Stimulated activated CD8-positive, alpha-beta memory T cell treated with anti-CD3 and anti-CD28 coated beads, Interleukin-2, amount 100 ng/mL, for 48 hours (primary cell): ENCODE measurements at places on chromosomes 6 and 20.

- DNase-seq: no peak
These were observed 11.6 kb upstream of the NTSR1 start for GRCh38 chr20:62696989-62697388.

DNA sequence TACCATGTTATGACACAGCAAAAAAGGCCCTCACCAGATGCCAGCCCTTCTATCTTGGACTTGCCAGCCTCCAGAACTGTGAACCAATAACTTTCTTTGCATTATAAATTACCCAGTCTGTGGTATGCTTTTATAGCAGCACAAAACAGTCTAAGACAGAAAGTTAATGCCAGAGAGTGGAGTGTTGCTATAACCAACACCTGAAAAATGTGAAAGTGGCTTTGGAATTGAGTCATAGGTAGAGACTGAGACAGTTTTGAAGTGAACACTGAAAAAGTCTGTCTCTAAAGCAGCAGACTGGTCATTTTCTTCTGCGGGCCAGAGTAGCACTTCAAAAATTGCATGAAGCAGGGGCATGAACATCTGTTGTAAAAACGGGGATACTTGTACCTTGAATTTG, 28.0 kb upstream of the ASIP start:
- DNase-seq: no peak

DNA sequence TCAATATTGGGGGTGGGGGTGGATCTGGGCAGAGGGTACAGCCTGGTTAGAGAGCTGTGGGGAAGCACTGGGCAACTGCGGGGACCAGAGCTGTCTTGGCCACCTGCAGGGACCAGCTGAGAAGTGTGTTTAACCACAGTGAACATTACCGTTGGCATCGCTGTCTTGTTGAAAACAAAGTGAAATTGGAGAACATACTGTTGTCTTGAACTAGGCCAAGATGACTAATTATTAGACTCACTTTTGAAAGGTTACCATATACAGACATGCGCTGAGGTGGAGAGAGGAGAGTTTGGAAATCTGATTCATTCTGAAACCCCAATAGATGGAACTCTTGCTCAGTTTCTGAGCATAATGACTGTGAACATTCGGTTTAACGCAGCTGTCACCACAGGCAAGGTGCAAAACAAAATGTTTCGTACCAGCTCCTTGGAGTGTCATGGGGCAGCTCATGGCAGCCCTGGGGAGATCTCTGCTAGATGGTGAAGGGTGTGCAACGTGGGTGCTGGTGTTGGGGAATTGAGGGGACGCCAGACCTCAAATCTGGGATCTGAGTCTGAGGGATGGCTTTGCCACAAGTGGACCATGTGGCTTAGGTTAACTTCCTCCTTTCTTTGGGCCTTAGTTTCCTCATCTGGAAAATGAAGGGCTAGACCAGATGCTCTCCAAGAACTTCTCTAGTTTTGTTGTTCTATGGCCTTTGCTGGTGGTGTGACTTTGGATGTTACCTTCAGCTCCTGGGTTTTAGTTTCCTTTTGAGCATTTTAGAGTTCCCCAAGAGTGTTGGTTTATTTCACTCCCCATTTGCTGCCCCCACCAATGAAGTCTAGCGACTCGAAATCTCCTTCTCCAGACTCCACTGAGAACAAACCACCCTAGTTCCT, 24.6 kb upstream of the GTSF1L start:
- DNase-seq: no peak

- no peak for DNase-seq
These were observed 49.8 kb upstream of the ADTRP start for GRCh38 chr6:11828262-11828870.

GRCh38 chr6:82178077-82178758, 69.3 kb downstream of the IBTK start:
- DNase-seq: no peak

DNA sequence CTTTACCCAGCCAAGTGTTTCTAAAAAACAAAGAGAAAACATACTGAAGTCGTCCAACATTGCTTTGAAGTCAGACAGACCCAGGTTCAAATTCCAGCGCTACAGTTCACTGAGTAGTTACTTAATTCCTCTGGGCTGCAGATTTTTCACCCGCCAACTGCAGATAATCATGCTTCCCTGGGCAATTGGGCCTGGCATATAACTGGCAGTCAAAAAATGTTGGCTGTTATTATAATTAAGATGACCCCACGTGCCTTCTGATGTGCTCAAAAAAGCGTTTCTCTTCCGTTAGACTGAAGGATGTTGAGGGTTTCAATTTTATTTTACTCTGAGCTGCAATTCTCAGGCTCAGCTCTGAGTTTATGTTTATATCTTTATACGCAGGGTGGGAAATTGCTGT, 156.1 kb upstream of the CITED2 start:
- DNase-seq: no peak

DNA sequence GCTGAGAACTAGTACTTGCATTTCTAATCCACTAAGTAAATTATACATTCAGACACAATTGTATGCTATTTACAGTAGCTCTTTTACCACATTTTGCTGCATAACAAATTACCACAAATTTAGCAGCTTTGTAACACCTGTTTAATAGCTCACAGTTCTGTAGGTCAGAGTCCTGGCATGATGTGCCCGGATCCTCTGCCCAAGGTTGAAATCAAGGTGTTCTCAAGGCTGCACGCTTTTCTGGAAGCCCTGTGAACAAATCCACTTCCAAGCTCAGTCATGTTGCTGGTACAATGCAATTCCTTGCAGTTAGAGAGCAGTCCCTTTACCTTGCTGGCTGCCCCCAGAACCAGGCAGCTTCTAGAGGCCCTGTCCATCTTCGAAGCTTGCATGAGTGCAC, 716.0 kb downstream of the HACE1 start:
- no peak for DNase-seq

GRCh38 chr6:155765275-155766194, 309.9 kb upstream of the NOX3 start:
- DNase-seq: no peak

DNA sequence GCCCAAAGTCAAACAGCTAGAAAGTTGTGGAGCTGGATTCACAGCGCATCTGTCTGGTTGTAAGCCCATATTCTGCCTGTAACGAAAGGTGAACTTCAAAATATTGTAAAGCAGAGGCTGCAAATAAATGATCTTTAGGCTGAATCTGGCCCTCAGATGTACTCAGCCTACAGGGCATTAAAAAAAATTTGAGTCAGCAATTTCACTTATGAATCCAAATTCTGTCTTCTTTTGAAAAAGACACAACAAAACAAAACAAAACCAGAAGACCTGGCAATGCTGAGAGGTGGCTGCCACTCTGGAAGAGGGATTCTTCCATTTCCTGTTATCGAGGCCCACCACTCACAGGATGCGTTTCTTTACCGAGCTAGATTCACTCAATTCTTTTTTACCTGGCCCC, 7.1 kb downstream of the LAMA4 start:
- no peak for DNase-seq

GRCh38 chr6:158287047-158287446, 25.2 kb upstream of the TULP4 start:
- DNase-seq: no peak

- DNase-seq: no peak
These were observed 113.7 kb upstream of the BCLAF1 start for GRCh38 chr6:136403110-136403980.

GRCh38 chr6:21024616-21025015, 490.4 kb downstream of the CDKAL1 start:
- DNase-seq: no peak

DNA sequence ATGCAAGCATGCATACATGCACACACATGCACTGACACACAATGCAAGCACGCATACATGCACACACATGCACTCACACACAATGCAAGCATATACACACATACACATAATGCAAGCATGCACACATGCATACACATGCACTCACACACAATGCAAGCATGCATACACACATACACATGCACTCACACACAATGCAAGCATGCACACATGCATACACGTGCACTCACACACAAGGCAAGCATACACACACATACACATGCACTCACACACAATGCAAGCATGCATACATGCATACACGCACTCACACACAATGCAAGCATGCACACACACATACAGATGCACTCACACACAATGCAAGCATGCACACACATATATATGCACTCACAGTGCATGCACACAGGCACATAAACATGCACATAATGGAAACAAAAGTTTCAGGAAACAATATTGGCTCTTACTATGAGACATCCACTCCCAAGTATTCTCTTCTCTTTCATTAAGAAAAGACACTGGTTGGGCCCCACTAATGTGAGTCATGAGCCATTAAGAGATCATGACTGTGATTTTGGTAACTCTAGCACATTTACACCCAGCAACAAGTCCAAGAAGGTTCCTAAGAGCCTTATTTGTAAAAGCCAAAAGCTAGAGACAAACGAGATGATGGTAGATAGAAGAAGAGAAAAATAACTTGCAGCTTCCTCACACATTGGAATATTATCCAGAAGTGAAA, 22.2 kb downstream of the APCDD1L start:
- no peak for DNase-seq

DNA sequence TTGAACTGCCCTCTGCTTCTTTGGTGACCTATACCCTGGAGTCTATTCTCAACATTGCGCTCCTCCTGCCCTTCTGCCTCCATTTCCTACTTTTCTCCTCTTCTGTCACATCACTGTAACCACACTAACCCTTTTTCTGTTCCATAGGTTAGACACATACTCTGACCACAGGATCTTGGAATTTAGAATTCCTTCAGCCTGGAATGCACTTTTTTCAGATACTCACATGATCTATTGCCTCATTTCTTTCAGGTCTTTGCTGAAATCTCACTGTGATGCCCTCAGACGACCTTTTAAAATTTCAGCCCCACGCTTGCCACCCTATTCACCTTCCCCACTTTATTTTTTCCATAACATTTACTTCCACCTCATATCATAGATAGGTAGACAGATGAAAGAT, 5.1 kb downstream of the VNN1 start:
- DNase-seq: no peak

- no peak for DNase-seq
These were observed 320.9 kb upstream of the SASH1 start for GRCh38 chr6:148021699-148022098.

DNA sequence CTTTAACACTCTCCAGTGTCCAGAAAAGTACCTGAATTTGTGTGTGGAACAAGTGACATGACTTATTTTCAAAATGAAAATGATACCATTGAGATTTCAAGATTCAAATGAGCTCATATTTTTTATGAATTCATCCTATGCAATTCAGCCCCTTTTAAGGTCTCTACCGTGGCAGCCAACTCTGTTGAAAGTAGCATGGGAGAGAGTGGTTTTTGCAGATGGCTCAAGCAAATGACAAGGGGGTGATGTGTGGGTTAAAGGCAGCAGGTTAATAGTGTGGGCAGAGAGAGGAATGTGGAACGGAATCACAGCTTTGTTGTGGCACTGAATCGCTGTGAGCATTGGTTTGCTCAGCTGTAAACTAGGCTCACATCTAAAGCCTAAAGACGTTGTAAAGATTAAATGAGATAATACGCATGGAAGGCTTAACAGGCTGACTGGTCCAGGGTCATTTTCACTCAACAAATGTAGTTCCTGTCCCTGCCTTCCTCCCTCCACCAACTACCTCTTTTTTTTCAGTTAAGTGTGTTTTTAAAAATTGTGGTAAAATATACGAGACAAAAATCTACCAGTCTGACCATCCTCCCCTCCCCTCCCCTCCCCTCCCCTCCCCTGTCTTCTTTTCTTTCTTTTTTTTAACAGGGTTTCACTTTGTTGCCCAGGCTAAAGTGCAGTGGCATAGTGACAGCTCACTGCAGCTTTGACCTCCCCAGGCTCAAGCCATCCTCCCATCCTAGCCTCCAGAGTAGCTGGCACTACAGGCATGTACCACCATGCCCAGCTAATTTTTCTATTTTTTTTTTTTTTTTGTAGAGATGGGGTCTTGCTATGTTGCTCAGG, 114.7 kb upstream of the ZNF217 start:
- peak; percentile 11 for DNase-seq

DNA sequence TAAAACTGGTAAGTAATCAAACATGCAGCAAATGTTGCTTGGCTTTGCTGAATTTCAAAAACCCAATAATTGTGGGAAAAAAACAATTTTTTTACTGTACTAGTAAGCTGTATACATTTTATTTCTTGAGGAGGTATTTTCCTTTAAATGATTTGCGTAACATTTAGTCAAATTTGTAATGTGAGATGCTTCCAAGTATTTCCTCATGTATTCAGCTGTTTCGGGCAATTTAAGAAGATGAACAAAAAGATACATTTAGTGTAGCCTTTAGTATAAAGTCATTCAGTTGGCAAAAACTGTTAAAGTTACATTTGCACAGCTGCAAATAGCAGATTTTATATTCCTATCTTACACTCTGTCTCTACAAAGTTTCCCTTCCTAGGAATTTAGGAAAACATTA, 186.1 kb upstream of the SCGN start:
- no peak for DNase-seq

DNA sequence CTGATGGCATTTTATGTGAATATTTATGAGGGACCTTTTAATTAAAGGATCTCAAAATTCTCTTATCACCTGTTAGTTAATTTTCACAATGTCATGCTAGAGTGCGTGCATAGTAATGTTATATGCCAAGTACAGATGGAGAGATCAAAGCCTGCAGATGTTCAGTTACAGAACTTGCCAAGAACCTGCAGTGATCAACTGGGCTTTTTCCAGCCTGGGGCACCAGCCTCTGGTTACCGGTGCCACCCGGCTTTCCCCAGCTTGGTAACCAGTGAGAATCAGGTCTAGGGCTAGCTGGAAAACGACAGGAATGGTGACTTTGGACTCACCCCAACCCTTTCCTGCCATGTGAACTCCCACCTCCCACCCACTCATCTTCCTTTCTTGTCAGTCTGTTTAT, 91.8 kb downstream of the CAP2 start:
- DNase-seq: no peak
